Activated CD8-positive, alpha-beta T cell treated with anti-CD3 and anti-CD28 coated beads for 36 hours (primary cell): ENCODE measurements at places on chromosomes 2 and 18. TPM values are rescaled to one million over a fixed set of nuclear protein-coding genes. Genes with fewer than 3 reads are reported as not detected.

The TMEM198 gene
- total RNA-seq = 2.2 TPM

The DLGAP1 gene
- total RNA-seq = not detected

DNA sequence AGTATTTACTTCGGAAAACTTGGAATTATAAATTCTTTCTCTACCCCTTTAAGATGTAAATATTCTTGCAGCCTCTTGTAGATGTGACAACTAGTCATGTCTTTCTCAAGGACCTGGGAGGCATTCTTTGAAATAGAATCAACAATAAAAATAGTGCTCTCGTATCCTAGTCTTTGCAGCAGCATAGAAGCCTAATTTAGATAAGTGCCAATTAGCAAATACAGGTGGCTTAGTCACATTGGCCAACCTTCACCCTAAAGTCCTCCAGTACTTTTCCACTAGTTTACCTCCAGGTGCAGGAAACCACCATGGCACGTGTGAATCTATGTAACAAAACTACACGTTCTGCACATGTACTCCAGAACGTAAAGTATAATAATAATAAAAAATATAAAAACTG, 3.5 kb upstream of the ZSWIM2 start:
- no peaks in the 10 kb centered on the region for H3K36me3 ChIP-seq
- H3K27ac ChIP-seq = no peak overlapping the region

DNA sequence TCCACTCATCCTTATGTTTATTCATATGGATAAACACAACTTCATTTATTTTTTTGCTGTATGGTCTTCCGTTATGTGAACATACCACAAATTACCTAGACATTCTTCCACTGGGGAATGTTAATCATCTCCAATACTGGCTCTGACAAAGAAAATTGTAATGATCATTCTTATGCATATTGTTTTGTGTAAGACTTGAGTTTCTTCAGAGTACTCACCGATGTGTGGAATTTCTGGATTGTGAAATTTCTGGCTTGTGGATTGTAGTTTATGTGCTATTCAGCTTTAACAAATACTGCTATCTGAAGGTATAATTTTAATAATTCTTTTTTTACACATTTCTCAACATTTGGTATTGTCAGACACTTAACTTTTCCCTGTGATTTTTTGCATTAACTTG, 212.2 kb upstream of the THUMPD2 start:
- no peak for DNase-seq
- H3K27ac ChIP-seq = no peak overlapping the region

- H3K4me3 ChIP-seq = no peak overlapping the region
- H3K4me1 ChIP-seq = peaks cover 21% of the 10 kb centered on the region
Measured at GRCh38 chr2:105125920-105126319, 88.1 kb downstream of the MRPS9 start.

GRCh38 chr18:48193521-48194492, 215.4 kb downstream of the ZBTB7C start:
- no peaks in the 10 kb centered on the region for H3K4me1 ChIP-seq
- no peaks in the 10 kb centered on the region for H3K36me3 ChIP-seq
- H3K4me3 ChIP-seq = no peak overlapping the region
- peaks cover 10% of the 10 kb centered on the region for H3K27me3 ChIP-seq
- no peak overlapping the region for H3K27ac ChIP-seq
- DNase-seq = no peak
